ENCODE measurements at places on chromosomes 4 and X. TPM values are rescaled to one million over a fixed set of nuclear protein-coding genes. Genes with fewer than 3 reads are reported as not detected.

Gene SYTL5
- not detected for total RNA-seq

- no peak for DNase-seq
- peaks cover 4% of the 10 kb centered on the region for H3K27me3 ChIP-seq
- H3K27ac ChIP-seq, result no peak overlapping the region
- H3K36me3 ChIP-seq, result peaks cover 2% of the 10 kb centered on the region
- H3K4me1 ChIP-seq, result peaks cover 13% of the 10 kb centered on the region
These were observed 2.6 kb upstream of the SLC6A8 start for GRCh38 chrX:153685156-153685536.

Gene RIBC1
- total RNA-seq, result 1.5 TPM

GRCh38 chr4:174910271-174910670, 7.9 kb upstream of the ADAM29 start:
- no peaks in the 10 kb centered on the region for H3K27me3 ChIP-seq
- no peak for DNase-seq
- no peaks in the 10 kb centered on the region for H3K4me1 ChIP-seq
- no peaks in the 10 kb centered on the region for H3K36me3 ChIP-seq
- H3K4me3 ChIP-seq, result no peak overlapping the region

DNA sequence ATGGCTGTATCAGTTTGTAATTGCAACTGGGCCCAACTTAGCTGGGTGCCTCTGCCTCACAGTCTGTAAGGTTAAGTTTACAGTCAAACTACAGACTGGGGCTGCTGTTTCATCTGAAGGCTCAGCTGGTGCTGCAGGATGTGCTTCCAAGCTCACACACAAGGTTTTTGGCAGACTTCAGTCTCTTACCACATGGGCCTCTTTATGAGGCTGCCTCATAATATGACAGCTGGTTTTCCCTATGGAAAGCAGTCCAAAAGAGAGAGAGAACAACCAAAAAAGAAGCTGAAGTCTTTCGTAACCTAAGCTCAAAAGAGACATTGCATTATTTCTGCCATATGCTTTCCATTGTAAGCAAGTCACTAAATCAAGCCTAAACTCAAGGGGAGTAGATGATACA, 271.7 kb downstream of the DCTD start:
- H3K36me3 ChIP-seq, result peaks cover 13% of the 10 kb centered on the region
- no peaks in the 10 kb centered on the region for H3K4me1 ChIP-seq
- H3K4me3 ChIP-seq, result no peak overlapping the region
- no peaks in the 10 kb centered on the region for H3K27me3 ChIP-seq

DNA sequence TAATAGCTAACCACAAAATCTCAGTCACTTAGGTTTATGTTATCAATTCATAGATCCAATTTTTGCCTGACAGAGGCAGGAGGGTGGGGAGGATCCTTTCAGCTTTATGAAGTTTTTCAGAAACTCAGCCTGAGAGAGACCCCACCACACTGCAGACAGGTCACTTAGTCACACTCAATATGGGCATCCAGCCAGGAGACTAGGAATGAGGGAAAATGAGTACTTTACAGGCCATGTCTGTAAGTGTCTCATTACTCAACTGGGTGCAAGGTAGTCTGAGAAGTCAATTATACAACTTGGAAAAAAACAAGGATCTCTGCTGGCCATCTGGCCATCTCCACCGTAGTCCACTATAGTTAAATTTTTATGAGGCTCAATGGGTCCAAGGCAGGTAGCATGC, 365.9 kb downstream of the INPP4B start:
- H3K27me3 ChIP-seq, result no peaks in the 10 kb centered on the region
- no peak overlapping the region for H3K27ac ChIP-seq
- DNase-seq, result no peak
- no peaks in the 10 kb centered on the region for H3K4me1 ChIP-seq
- H3K36me3 ChIP-seq, result no peaks in the 10 kb centered on the region

DNA sequence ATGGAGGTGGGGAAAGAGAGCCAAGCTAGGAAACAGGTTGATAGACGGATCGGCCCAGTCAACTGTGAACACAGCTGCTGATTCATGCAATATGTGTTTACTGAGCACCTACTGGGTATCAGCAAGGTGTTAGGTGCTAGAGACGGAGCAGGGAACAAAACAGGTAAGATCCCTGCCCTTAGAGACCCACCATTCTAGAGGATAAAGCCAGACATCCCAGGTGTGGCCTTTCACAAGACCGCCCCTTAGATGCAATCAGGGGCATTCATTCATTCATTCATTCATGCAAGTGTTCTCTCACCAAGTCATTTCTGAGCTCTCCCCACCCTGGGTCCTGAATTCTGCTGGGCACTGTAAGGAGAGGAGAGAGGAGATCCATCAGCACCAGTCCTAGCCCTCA, 20.2 kb upstream of the MTM1 start:
- H3K27ac ChIP-seq, result no peak overlapping the region
- no peaks in the 10 kb centered on the region for H3K36me3 ChIP-seq
- no peak overlapping the region for H3K4me3 ChIP-seq
- peaks cover 16% of the 10 kb centered on the region for H3K4me1 ChIP-seq

Gene GPAT3
- total RNA-seq, result not detected

- H3K4me1 ChIP-seq, result peaks cover 33% of the 10 kb centered on the region
- no peaks in the 10 kb centered on the region for H3K36me3 ChIP-seq
- peak overlapping the region; percentile 93 for H3K4me3 ChIP-seq
- peaks cover 50% of the 10 kb centered on the region for H3K27me3 ChIP-seq
- no peak overlapping the region for H3K27ac ChIP-seq
These were observed 807 bp downstream of the SEL1L3 start for GRCh38 chr4:25861951-25862410.

- H3K27ac ChIP-seq, result no peak overlapping the region
- no peaks in the 10 kb centered on the region for H3K27me3 ChIP-seq
- H3K4me3 ChIP-seq, result no peak overlapping the region
- DNase-seq, result peak; percentile 29
- H3K4me1 ChIP-seq, result peaks cover 5% of the 10 kb centered on the region
These were observed 63.8 kb upstream of the ATOH1 start for GRCh38 chr4:93764639-93765246.

DNA sequence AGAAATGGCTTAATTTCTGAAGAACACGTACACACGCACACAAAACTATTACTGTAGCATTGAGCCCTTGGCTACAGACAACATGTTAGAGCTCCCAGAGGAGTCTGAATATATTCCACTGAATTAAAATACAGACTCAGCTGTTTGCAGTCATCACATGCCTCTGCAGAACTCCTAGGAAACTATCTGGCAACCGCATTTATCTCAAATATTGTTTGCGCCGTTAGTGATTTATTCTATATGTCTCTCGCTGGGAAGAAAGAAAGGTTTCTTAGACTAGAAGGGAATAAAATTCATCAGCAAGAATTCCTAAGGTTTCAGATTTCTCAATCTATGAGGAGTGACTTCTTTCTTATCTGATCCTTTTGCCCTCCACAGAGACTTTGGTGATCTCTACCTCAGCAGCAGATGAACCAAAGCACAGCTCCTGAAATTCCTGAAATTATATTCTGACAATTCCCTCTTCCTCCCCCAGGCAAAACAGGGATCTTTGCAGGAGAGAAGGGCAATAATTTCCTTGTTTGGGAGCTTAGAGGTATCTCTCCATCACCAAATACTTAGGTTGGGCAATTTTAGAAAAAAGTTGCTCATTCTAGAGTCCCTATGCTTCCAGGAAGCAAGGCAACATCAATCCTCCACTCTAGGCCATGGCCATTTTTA, 199.2 kb downstream of the APBB2 start:
- peaks cover 8% of the 10 kb centered on the region for H3K4me1 ChIP-seq
- H3K4me3 ChIP-seq, result no peak overlapping the region
- no peak overlapping the region for H3K27ac ChIP-seq
- no peaks in the 10 kb centered on the region for H3K27me3 ChIP-seq
- H3K36me3 ChIP-seq, result peaks cover 3% of the 10 kb centered on the region

DNA sequence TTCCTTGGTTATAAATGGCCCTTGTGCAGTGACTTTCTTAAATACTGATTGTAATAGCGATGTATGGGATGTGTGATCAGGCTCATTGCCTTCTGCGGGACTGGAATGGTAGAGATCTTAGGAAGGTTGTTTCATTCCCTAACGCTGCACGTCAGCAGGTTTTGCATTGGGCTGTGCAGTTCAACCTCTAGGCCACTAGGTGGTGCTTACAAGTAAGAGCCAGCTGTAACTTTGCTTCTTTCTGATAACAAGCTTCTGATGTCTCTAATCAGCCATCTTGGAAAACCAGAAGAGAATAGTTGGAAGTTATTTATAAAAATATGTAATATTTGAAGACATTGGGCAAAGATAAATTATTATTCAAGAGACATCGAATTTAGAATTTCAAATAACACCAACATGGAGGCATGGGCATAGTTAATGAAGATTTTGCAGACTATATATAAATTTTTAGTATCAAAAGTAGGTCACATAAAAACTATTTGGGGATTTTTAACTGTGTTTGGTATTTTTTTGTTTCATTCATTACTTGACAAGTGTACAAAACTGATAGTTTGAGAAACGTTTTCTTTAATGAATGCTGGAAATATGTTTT, 339.7 kb upstream of the PCDH7 start:
- no peaks in the 10 kb centered on the region for H3K27me3 ChIP-seq
- no peak overlapping the region for H3K4me3 ChIP-seq
- H3K4me1 ChIP-seq, result no peaks in the 10 kb centered on the region
- peak; percentile 48 for DNase-seq

Gene CPLX1
- 2.5 TPM for total RNA-seq

Gene SFRP2
- 203 TPM for total RNA-seq

Gene ADRA2C
- 6.1 TPM for total RNA-seq

GRCh38 chr4:121995790-121996537, 44.1 kb upstream of the TRPC3 start:
- peaks cover under 1% of the 10 kb centered on the region for H3K4me1 ChIP-seq
- no peak overlapping the region for H3K27ac ChIP-seq
- DNase-seq, result no peak
- H3K27me3 ChIP-seq, result peaks cover 6% of the 10 kb centered on the region

Gene VSIG1
- total RNA-seq, result not detected

DNA sequence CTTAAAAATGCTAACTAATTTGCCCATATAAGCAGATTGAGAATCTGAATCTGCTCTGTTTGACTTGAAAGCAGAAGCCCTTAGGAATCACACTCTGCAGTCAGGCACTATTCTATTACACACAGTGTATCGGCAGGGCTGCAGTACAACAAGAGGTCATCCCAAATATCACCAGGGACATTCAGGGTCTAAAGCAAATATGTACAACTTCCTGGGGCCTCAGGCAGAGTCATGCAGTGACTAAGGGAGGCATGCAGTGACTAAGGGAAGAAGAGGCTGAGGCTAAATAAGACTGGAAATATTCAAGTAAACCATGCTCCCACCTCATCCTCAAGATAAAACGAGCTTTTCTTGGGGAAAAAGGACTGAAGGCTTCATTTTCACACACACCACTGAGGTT, 20.9 kb downstream of the MAPK10 start:
- no peak overlapping the region for H3K4me3 ChIP-seq
- peak overlapping the region; percentile 15 for H3K27ac ChIP-seq
- no peaks in the 10 kb centered on the region for H3K27me3 ChIP-seq
- DNase-seq, result no peak

Gene GSX2
- not detected for total RNA-seq

Gene USP11
- 245 TPM for total RNA-seq

Gene TLR8
- total RNA-seq, result not detected

Gene FAM241A
- total RNA-seq, result 0.09 TPM

Gene MAP7D2
- total RNA-seq, result 6.5 TPM

Gene TSPAN5
- total RNA-seq, result 26.3 TPM

DNA sequence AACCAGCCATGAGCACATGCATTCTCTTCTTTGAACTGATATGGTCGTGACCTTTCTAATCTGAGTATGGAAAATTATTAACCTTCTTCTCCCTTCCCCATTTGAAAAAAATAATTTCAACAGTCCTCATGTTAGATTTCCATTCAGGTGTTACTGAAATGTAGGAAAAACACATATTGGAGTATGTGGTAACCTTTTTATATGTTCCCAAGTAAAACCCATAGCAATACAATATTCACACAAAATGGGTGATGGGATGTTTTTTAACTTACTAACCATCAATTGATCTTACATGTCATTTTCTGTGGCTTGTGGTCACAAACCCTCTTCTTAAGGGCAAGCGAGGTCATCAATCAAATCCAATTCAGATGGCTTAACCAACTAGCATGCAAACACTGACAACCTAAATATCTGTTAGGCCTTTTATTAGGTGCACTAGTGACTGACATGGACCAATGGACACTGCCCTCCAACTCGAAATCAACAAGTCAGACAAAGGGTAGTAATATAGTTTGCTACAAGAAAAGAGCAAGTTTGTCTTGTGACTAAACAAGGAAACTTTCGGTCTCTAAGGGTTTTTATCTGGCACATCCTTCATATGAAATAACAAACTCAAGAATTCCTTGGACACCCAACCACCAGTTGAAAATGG, 74.3 kb downstream of the CAMK2D start:
- peaks cover 2% of the 10 kb centered on the region for H3K36me3 ChIP-seq
- peaks cover 5% of the 10 kb centered on the region for H3K4me1 ChIP-seq
- H3K4me3 ChIP-seq, result no peak overlapping the region
- no peak overlapping the region for H3K27ac ChIP-seq

DNA sequence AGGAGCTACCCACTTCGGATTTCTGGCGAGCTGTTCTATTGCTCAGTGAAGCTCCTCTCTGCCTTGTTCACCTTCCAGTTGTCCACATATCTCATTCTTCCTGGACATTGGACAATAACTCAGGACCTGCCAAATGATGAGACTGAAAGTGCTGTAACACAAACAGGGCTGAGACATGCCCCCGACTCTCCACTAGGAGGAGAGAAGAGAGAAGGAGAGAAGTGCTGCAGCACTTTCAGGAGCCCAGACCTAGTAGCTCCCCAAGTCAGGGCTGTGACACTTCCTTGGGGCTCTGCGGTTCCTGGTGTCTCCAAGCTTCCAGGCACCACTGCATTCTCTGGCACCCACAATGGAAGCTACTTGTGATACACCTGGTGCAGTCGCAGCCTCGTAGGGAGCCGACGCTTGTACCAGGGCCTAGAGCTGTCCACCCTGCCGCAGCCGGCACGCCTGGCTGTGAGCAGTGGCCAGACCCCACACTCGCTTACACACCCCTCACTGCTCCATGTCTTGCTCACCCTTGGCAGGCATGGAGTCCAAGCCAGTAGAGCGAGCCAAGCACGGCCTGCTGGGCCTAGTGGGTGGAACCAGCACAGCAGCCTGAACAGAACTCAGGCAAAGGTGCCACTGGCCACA, 234.9 kb downstream of the TECRL start:
- H3K27me3 ChIP-seq, result no peaks in the 10 kb centered on the region
- no peak overlapping the region for H3K27ac ChIP-seq
- no peak overlapping the region for H3K4me3 ChIP-seq
- no peaks in the 10 kb centered on the region for H3K36me3 ChIP-seq
- no peaks in the 10 kb centered on the region for H3K4me1 ChIP-seq
